ENCODE measurements at places on chromosomes 11 and 22. TPM values are rescaled to one million over a fixed set of nuclear protein-coding genes. Genes with fewer than 3 reads are reported as not detected.

DNA sequence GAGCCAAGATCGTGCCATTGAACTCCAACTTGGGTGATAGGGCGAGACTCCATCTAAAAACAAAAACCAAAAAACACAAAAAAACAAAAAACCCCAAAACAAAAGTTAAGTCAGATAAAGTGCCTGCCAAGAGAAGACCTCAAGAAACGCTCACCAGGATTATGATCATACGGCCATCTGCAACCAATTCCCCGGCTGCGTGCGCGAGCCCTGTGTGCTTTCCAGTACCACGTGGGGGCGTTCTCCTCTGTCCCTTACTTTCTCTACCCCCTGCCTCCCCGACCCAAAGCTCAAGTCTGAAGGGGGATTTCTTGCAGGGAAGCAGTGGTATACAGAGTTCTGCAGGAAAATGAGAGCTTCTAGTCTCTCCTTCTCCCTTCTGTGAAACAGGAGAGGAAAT, 10.5 kb upstream of the RPS19BP1 start:
- H3K27me3 ChIP-seq: no peaks in the 10 kb centered on the region
- H3K4me1 ChIP-seq: peaks cover 24% of the 10 kb centered on the region
- H3K4me3 ChIP-seq: no peak overlapping the region
- no peaks in the 10 kb centered on the region for H3K36me3 ChIP-seq
- H3K27ac ChIP-seq: no peak overlapping the region

- H3K4me3 ChIP-seq: no peak overlapping the region
- H3K27ac ChIP-seq: no peak overlapping the region
- no peaks in the 10 kb centered on the region for H3K27me3 ChIP-seq
Observed at GRCh38 chr11:59198726-59199125, 14.0 kb downstream of the MPEG1 start.

Gene MCHR1
- not detected for total RNA-seq

- no peak overlapping the region for H3K4me3 ChIP-seq
- no peaks in the 10 kb centered on the region for H3K36me3 ChIP-seq
- no peaks in the 10 kb centered on the region for H3K4me1 ChIP-seq
- no peaks in the 10 kb centered on the region for H3K27me3 ChIP-seq
- H3K27ac ChIP-seq: no peak overlapping the region
- DNase-seq: no peak
Observed at GRCh38 chr11:63610604-63611394, 3.4 kb downstream of the PLAAT3 start.

GRCh38 chr11:14446701-14447169, 52.9 kb downstream of the COPB1 start:
- DNase-seq: no peak
- H3K4me3 ChIP-seq: no peak overlapping the region
- H3K4me1 ChIP-seq: peaks cover 6% of the 10 kb centered on the region
- no peaks in the 10 kb centered on the region for H3K36me3 ChIP-seq

- DNase-seq: no peak
- no peaks in the 10 kb centered on the region for H3K36me3 ChIP-seq
- peaks cover 37% of the 10 kb centered on the region for H3K27me3 ChIP-seq
- H3K4me3 ChIP-seq: no peak overlapping the region
Observed at GRCh38 chr11:119338965-119339588, 1.6 kb downstream of the C1QTNF5 start.

- H3K36me3 ChIP-seq: no peaks in the 10 kb centered on the region
- peaks cover 31% of the 10 kb centered on the region for H3K4me1 ChIP-seq
- peak overlapping the region; percentile 96 for H3K27ac ChIP-seq
- H3K27me3 ChIP-seq: no peaks in the 10 kb centered on the region
- DNase-seq: peak; percentile 79
Observed at GRCh38 chr11:118930094-118930712, 4.5 kb upstream of the BCL9L start.

DNA sequence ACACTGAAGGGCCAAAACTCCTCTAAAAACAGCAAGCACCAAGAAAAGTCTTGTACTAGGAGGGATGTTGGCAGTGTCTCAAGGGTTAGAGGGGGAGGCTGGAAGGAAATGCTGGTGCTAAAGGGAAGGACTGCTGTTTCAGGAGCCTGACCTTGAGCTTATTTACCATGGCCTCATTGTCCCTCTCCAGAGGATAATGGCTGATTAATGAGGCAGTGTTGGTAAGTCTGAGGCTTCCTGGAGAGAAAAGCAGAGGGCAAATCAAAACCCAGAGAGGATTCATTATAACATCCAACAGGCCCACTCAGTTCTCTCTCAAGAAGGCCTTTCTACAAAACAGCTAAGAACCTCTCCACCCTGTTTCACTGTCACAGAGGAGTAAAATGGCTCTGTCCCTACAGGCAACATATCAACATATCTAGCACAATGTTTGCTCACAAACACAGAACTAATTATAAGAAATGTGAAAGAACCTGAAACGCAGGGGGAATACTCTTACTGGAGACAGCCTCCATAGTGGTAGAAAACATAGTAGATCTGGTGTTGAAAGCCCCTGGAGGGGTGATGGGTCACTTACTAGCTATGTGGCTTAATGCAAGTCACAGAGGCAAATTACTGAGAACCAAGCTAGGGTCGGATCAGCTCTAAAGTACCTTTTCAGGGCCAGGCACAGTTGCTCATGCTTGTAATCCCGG, 31.4 kb downstream of the NUMA1 start:
- no peaks in the 10 kb centered on the region for H3K36me3 ChIP-seq
- DNase-seq: no peak
- H3K27ac ChIP-seq: no peak overlapping the region

GRCh38 chr22:26983311-26983710, 325.9 kb downstream of the MIAT start:
- DNase-seq: no peak
- no peaks in the 10 kb centered on the region for H3K27me3 ChIP-seq
- H3K4me1 ChIP-seq: no peaks in the 10 kb centered on the region
- no peak overlapping the region for H3K27ac ChIP-seq
- H3K36me3 ChIP-seq: no peaks in the 10 kb centered on the region

DNA sequence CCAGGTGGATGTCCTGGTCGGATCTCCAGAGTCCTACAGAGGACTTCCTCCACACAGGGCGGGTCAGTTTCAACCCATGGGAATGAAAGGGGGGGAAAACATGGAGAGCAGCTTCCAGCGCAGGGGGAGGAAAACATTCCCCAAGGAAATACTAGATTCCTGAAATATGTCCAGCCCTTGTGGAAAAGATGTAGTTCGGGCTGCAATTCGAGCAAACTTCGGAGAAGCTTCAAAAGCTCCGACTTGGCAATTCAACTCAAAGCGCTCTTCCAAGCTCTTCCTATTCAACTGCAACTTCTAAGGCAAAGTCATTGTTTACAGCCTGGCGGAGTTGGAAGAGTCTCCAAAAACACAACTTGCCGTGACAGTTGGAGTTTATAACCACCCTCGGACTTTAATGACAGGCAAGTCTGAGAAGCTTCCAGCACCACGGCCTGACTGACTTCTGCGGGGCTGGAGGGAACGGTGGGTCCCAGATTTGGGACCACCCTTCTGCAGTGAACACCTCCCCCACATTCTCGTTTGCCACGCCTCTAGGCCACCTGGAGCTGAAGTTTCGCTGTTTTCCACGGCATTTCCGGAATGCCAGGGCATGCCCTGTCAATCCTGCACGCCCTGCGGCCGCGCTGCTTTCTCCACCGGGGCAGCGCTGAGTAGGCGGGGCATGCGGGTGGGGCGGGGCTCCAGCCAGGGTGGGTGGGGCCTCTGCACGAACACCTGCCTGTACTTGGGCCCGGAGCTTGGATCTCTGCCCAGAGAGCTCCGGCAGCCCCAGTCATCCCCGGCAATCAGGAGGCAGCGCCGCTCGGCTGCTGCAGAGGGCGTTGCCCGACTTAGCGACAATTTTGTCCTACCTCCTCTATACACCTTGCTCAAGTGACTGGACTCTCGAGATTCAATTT, 49.0 kb upstream of the BIRC3 start:
- DNase-seq: peak; percentile 75
- no peak overlapping the region for H3K27ac ChIP-seq
- peaks cover 20% of the 10 kb centered on the region for H3K4me1 ChIP-seq

DNA sequence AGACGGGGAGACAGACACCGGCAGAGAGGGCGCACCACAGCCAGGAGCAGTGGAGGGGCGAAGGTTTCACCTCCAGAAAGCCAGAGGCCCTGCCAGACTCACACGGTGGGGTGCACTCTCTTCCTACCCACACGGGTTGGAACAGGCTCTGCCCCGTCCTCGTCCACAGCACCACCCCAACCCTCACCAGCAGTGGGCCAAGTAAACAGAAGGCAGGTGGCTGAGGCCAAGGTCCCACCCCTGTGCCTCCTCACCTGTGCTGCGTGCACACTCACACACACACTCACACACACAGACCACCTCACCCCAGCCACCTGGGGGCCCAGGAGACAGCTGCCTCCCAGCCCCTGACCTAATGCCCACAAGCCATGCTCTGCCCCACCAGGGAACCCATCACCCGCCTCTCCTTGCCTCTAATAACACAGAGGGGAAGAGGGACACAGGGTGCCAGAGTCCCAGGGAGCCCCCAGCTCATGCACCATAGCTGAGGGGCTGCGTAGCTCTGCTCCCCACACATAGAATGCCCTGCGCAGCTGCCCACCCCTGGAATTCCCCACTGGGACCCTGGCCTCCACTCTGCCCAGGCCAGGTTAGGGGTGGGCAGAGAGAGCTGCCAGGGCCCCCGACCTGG, 3.1 kb downstream of the CYB5R3 start:
- H3K4me1 ChIP-seq: peaks cover 37% of the 10 kb centered on the region
- H3K4me3 ChIP-seq: no peak overlapping the region
- H3K36me3 ChIP-seq: no peaks in the 10 kb centered on the region
- H3K27me3 ChIP-seq: no peaks in the 10 kb centered on the region
- no peak for DNase-seq

Gene MPZL2
- 5.5 TPM for total RNA-seq

DNA sequence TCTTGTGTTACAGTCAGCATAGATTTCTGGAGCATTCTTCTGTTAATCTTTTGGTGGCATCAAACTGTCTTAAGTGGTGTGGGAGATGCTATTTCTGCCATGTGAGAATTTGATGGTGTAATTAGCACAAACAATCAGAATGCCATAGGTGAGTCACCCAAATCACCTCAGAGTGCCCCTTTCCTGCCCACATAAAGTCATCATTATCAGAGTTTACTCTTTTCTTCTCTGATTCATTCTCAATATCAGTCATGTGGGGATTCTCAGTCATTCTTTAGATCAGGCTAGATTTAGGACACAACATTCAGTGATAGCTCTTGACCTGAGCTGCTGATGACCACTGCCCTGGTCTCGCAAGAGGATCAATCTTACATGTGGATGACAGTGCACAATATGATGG, 23.7 kb upstream of the MS4A6A start:
- H3K27me3 ChIP-seq: no peaks in the 10 kb centered on the region
